ENCODE measurements at places on chromosomes 1 and 21.

DNA sequence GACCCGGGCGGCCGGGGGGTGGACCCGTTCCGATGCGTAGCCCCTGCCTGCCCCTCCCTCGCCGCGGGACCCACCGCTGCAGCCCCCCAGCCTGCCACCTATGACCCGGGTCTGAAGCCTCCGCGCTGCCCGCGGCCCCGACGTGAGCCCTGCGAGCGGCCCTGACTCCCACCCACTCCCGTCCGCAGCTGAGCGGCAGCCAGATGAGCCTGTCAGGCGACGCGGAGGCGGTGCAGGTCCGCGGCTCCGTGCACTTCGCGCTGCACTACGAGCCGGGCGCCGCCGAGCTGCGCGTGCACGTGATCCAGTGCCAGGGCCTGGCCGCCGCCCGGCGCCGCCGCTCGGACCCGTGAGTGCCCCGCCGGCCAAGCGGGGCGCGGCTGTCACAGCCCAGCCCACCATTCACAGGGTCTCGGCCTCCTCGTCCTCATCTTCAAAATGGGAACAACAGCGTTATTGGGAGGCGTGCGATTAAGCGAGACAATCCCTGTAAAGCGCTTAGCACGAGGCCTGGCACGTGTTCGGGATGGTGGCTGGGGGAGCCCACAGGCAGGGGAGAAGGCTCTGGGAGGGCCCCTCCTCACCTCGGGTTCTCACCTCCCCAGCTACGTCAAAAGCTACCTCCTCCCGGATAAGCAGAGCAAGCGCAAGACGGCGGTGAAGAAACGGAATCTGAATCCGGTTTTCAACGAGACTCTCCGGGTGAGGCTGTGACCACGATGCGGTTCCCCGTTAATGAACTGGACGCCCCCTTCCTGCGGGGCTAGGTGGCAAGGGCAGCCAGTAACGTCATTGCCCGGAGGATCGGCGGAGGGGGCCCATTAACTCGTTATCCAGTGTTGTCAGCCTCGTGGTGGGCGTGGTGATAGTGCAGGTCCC is 8.2 kb downstream of the SYTL1 start:
- DNase-seq = no peak

DNA sequence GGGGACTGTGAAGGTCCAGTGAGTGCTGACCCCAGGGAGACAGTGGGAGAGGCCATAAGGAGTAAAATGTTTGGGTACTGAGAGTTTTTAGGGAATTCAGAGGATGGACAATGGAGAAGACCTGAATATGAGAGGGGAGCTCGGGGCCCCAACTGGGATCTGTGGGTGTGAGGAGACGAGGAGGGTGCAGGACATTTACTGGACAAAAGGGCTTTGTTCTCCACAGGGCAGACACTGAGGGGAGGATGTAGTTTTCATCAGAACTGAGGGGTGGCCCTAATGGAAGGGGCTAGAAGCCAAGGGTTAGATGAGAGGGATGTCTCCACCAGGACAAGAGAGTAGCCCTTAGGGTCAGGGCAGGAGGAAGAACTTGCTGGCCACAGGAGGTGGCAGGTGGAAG is 30.0 kb downstream of the TMCC2 start:
- DNase-seq = no peak

DNA sequence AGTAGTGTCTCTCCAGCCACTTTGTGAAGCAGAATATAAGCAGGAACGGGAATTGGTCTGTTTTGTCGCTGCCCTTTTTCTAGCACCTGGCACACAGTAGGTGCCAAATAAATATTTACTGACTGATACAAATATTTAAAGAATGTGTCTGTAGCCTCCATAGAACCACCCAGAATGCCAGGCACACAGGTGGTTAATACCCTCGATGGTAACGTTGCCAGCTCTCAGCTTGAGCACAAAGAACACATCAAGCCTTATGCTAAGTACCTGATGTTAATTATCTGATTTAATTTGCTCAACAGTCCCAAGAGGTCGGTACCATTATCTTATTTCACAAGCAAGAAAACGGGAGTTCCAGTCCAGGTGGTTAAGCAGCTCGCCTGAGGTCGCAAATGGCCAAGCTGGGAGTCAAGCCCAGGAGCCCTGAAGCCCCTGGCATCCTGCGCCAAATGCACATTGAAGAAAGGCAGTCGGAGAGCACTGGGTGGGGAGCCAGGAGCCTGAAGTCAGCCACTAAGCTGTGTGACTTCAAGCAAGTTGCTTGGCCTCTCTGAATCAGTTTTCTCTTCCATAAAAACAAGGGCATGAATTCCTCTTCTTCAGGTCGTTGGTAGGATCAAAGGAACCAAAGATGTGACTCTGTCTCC is 26.4 kb downstream of the HSPG2 start:
- DNase-seq = no peak

DNA sequence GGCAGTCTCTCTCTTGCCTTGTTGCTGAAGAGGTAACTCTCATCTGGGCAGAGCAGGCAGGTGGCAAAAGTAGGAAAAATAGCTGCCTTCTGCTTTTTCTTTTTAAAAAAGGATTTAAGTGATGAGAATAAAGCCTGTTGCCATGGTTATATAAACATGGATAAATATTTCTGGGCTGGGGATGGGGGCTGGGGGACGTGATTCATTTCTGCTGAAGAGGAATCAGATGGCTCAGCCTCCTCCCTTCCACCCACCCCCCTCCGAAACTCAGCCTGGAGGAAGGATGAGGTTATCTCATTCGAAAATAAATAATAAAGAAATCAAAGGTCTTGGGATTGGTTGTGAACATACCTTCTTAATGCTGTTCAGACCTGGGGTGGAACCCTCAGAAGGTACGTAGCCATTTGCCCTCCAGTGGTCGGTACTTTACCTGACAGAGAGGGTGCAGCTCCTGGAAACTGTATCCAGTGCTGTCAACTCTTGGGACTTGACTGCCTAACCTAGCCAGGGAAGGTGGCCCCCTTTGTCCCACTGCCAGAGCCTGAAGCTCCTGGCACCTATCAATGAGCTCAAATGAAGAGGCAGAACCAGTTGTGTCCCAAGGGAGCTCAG is 3.8 kb upstream of the INKA2 start:
- no peak for DNase-seq

GRCh38 chr1:166073489-166073888 is 93.3 kb downstream of the FAM78B start:
- DNase-seq = no peak

- no peak for DNase-seq
These were observed at the start of gene ESPN for GRCh38 chr1:6424619-6425593. TSS of gene ESPN (plus strand) at chr1:6424776. CDS start at chr1:6424956, 180 bp downstream.

GRCh38 chr1:150061632-150062101 is 5.9 kb upstream of the VPS45 start:
- DNase-seq = peak; percentile 31

GRCh38 chr1:19038096-19038495 is 81.6 kb upstream of the IFFO2 start:
- DNase-seq = no peak

DNA sequence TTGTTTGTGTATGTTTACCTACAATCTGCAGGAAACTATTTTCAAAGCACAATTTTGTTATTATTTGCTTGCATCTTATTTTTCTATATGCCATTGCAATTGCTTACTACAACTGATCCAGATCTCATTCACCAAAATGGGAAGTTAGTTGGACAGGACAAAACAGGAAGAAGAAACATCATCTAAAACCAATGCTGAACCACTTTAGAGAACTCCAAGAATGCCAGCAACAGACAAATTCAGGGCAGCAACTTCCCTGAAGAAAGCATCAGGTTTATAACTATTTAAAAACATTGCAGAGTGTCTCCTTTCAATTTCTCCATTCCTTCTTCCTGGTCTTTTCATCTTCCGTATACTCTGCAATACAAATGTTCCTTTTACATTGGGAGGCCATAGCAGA is 82.4 kb upstream of the SMYD2 start:
- no peak for DNase-seq

- DNase-seq = peak; percentile 40
These were observed 6.7 kb upstream of the LGALS8 start for GRCh38 chr1:236516929-236517704.
